ENCODE measurements at places on chromosomes 3 and 15.

DNA sequence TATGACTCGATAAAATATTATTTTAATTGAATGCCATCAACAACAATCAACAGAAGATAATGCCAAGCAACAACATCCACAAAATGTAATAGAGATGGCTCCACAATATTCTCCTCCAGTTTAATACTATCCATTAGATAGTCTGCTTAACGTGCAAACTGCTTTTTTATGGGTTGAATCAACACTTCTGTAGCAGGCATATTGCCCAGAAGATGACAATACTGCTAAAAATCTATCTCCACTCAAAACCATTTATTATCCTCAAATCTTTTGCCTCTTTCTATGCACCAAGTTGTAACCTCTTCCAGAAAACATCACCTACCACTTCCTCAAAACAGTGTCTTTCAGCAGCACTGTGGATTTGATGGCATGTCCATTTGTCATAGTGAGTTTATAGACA lies 295.7 kb upstream of the LMCD1 start:
- no peak for DNase-seq

- no peak for DNase-seq
Measured at GRCh38 chr15:31207246-31207645, 105.7 kb upstream of the TRPM1 start.

DNA sequence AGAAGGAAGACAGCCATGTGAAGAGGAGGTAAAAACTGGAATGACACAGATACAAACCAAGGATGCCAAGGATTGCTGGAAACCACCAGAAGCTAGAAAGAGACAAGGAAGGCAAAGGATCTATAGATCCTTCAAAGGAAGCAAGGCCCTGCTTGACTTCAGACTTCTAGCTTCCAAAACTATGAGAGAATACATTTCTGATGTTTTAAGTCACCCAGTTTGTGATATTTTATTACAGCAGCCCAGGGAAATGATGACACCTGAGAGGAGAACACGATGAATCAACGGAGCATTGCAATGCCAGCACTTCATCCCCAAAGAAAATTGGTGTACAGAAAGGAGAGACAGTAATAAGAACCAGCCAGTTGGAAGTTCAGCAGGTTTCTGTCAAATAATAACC lies 116.3 kb downstream of the MAGI1 start:
- DNase-seq, result no peak

DNA sequence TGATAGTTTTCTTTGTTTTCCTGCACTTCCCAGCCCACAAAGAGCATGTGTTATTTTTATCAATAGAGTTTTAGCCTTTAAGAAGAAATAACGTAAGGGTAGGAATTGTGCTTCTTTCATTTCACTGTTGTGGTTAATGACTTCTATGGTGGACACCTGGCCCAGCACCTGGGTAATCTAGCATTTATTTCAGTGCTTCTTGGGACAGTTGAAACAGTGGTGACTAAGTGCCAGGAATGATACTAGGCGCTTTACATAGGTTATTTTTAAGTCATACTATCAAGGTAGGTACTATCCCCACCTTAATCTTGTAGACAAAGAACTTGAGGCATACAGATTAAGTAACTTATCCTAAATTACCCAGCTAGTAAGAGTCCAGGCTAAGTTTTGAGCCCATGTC lies 243.8 kb downstream of the SOX2 start:
- DNase-seq, result no peak

- no peak for DNase-seq
Measured at GRCh38 chr3:121975702-121976302, 46.2 kb downstream of the ILDR1 start.

Measured in left hindlimb (tissue), 1 donor.